ENCODE measurements at places on chromosomes 7 and 10. TPM values are rescaled to one million over a fixed set of nuclear protein-coding genes. Genes with fewer than 3 reads are reported as not detected.

- H3K27me3 ChIP-seq: no peaks in the 10 kb centered on the region
- no peaks in the 10 kb centered on the region for H3K36me3 ChIP-seq
- no peak overlapping the region for H3K4me3 ChIP-seq
- peaks cover 4% of the 10 kb centered on the region for H3K4me1 ChIP-seq
- no peak for DNase-seq
Observed at GRCh38 chr7:158015403-158016179, 572.0 kb downstream of the PTPRN2 start.

Gene IDI2
- not detected for total RNA-seq

- H3K4me1 ChIP-seq: no peaks in the 10 kb centered on the region
- H3K36me3 ChIP-seq: peaks cover 18% of the 10 kb centered on the region
- no peak overlapping the region for H3K27ac ChIP-seq
- H3K4me3 ChIP-seq: no peak overlapping the region
- DNase-seq: no peak
Observed at GRCh38 chr7:40041456-40041855, 91.4 kb downstream of the CDK13 start.

- no peaks in the 10 kb centered on the region for H3K4me1 ChIP-seq
- no peak overlapping the region for H3K27ac ChIP-seq
- H3K4me3 ChIP-seq: no peak overlapping the region
- no peak for DNase-seq
- H3K36me3 ChIP-seq: no peaks in the 10 kb centered on the region
- no peaks in the 10 kb centered on the region for H3K27me3 ChIP-seq
Observed at GRCh38 chr10:12661671-12662070, 312.3 kb downstream of the CAMK1D start.

GRCh38 chr7:20241911-20242261 lies 24.7 kb upstream of the MACC1 start:
- no peaks in the 10 kb centered on the region for H3K36me3 ChIP-seq
- no peak overlapping the region for H3K27ac ChIP-seq
- no peak overlapping the region for H3K4me3 ChIP-seq
- no peaks in the 10 kb centered on the region for H3K27me3 ChIP-seq

GRCh38 chr10:61354401-61354975 lies 98.7 kb downstream of the TMEM26 start:
- no peak overlapping the region for H3K4me3 ChIP-seq
- H3K36me3 ChIP-seq: no peaks in the 10 kb centered on the region

Data from H9 (cell line).